ENCODE measurements at places on chromosomes 13 and 19.

- no peak for DNase-seq
Measured at GRCh38 chr13:34019870-34020269, 201.9 kb downstream of the RFC3 start.

GRCh38 chr13:84430446-84430845 is 548.2 kb upstream of the SLITRK1 start:
- DNase-seq = no peak

GRCh38 chr13:26262156-26262555 is 8.2 kb downstream of the CDK8 start:
- no peak for DNase-seq

- peak; percentile 62 for DNase-seq
Measured at GRCh38 chr13:110520431-110521295, 40.9 kb downstream of the RAB20 start.

- no peak for DNase-seq
Measured at GRCh38 chr13:94558716-94559115, 37.2 kb downstream of the TGDS start.

- no peak for DNase-seq
Measured at GRCh38 chr13:22432690-22433089, 748.1 kb upstream of the SGCG start.

DNA sequence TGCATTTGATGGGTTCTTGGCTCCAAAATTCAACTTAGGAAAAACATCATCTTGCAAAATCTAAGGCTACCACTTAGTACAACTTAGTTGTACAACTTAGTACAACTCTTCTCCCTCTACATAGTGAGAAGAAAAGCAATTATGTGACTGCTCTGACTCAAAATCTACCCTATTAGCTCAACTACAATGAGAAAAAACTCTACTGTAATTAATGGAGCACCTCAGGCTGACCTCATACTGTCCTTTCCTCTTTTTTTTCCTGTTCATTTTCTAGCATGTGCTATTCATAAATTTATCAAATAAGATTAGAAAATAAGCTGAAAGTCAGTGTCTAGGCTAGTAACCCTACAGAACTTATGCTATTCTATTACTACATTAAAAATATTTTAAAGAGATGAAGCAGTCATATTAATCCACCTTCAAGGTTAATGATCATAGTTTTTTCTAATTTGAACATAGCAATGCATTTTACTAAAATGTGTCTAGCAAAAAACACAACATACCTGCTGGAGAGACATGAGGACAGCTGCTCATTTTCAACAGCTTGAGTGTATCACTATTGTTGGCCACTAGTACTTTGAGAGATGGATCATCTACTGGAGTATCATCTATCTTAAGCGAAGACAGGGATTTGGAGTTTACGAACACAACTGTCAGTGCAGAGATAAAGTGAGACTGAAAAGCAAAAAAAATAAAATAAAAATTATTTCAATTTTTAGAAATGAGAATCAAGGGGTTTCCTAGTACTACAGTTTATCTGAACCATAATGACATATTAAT is 11.9 kb downstream of the FBXL3 start:
- DNase-seq = no peak

- no peak for DNase-seq
Measured at GRCh38 chr13:29569253-29570050, 26.0 kb downstream of the SLC7A1 start.

GRCh38 chr19:19460761-19461265 is 54.5 kb downstream of the TSSK6 start:
- peak; percentile 84 for DNase-seq

- no peak for DNase-seq
Measured at GRCh38 chr19:17347361-17347760, 10.0 kb downstream of the GTPBP3 start.

DNA sequence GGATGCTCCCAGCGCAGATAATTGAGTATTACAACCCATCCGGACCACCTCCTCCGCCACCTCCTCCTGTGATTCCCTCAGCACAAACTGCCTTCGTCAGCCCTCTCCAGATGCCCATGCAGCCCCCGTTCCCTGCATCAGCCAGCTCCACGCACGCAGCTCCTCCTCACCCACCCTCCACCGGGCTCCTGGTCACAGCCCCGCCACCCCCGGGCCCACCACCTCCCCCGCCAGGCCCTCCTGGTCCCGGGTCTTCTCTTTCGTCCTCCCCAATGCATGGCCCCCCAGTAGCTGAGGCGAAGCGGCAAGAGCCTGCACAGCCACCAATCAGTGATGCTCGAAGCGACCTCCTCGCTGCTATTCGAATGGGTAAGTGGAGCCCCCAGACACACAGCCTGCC is 78.0 kb downstream of the GPR12 start:
- no peak for DNase-seq

- no peak for DNase-seq
Measured at GRCh38 chr19:38378866-38379265, 4.5 kb downstream of the PSMD8 start.

DNA sequence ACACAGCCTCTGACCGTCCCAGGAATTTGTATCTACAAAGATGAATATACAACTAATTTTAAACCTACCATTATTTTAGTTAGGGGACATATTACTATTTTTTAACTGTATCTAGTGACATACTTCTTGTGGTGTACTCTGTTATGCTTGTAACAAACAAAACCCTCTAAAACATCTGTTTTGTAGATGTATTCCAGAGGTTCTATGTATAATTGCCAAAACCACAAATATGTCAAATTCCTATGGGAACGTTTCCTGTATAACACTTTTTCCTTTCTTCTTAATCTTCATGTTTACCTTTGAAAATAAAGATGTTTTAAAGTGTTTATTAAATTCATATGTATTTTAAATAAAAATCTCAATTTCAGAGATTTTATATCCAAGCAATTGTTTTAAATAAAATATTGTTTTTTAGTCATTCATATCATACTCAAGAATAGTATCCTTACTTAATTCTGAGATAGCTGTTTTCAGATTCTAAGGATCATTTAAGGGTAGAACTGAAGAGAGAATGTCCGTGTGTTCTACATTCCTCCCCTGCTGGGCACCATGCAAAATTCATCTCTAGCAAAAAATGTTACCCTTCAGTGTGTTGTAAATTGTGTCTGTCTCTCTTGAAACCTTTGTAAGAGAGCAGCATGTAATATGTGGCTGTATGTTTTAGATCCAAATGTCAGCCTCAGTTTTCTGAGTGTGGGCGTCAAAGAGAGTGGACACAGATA is 1327.7 kb downstream of the EFNB2 start:
- no peak for DNase-seq

- DNase-seq = peak; percentile 81
Measured at GRCh38 chr19:1445932-1446712, 3.8 kb upstream of the APC2 start.

- DNase-seq = no peak
Measured at GRCh38 chr19:33064458-33064791, 263 bp downstream of the RHPN2 start.

DNA sequence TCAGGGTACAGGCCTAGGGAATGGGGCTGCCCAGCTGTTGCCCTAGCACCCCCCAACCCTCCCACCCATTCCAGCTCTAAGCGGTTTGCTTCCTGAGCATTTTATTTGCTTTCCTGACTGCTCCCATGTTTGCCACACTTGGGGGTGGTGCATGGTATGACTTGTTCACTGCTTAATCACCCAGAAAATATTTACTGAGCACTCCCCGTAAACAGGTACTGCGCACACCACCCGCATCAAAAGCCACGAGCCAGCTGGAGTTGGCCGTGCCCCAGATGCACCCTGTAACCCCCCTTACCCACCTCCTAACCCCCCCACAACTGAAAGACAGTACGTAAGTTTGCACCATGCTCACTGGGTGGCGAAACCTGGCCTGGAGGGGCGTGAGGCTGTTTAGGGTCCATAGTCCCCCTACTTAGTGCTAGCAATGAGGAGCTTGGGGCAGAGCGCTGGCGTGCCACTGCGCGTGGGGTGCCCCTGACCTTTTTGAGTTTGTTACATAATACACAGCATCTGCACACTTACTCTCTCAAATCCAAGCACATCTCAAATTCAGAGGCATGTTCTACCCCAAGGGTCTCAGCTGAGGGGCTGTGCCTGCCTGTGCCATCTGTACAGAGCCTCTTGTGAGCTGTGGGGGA is 29.8 kb downstream of the DPF1 start:
- DNase-seq = no peak

DNA sequence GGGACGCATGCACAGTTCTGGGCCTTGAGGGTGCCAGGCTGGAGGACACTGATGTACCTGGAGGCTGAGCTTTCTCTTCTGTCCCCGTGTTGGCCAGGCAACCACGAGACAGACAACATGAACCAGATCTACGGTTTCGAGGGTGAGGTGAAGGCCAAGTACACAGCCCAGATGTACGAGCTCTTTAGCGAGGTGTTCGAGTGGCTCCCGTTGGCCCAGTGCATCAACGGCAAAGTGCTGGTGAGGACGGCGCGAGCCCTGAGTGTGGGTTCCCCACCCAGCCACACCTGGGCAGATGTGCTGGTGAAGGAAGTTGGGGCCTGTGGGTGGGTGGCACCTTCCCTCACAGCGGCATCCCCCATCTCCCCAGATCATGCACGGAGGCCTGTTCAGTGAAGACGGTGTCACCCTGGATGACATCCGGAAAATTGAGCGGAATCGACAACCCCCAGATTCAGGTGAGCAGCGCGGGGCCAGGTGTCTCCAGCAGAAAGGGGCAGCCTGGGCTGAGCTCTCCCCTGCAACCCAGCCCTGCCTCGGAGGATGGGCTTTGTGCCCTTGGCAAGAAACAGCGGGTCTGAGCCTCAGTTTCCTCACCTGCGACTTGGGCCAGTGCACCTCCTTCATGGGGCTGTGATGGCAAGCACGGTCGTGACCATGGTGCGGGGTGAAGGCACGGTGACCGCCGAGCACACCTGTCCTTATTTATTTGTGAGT is 26.2 kb downstream of the CCDC8 start:
- DNase-seq = no peak

GRCh38 chr19:42113641-42114348 is 18.5 kb downstream of the POU2F2 start:
- no peak for DNase-seq

DNA sequence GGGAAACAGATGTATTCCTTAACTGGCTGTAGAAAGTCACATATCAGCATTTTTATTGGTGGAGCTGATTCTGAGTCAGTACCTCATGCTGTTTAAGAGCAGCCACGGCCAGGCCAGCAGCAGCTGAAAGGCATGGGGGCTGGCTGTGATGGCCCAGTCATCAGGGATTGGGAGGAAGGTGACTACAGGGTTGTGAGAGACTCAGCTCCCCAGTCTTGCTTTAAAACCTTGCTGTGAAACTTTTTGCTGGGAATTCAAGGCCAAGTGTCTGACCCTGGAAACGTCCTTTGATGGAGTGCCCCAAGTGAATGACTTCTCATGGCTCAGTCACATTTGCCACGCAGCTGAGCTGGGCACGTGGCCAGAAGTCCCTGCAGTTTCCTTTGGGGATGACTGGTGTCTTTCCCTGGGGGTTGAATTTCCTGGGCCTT is 39.1 kb upstream of the RNF113B start:
- no peak for DNase-seq

- DNase-seq = no peak
Measured at GRCh38 chr13:95874286-95874685, 178.9 kb downstream of the UGGT2 start.

DNA sequence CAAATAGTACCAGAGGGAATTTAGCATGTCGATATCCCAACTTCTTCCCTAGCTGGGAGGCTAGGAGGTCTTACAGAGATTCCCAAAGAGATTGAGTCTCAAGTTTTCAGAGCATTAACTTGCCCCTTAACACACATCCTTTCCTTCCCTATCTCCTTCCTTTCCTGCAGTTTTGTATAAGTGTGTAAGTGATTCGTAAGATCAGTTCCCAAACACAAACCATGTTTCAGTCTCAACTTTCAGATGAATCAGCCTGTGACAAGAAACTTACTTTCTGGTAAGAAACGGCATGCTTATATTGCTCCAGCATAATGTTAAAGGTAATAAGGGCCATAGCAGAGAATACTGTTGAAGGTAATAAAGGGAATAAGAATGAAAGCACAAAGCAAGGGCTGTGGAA is 472.2 kb downstream of the LIG4 start:
- no peak for DNase-seq

DNA sequence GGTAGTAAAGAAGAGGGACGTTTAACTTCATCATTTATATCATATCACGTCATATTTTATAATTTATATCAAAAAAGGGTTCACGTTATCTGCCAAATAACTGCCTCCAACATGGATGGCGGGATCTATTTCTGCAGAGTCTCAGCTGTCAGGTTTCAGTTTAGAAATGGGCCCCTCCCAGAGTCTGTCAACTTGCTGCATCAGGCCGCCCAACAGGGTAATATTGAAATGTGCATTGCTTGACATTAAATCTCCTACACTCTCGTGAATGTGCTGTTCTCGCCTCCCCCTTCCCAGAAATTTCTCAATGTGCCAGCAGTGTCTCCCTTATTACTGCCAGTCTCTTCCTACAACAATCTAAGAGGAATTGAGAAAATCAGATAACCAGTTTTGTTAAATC is 96.9 kb downstream of the TRPC4 start:
- no peak for DNase-seq

- no peak for DNase-seq
Measured at GRCh38 chr13:84896128-84896527, 903.1 kb downstream of the SLITRK6 start.

DNA sequence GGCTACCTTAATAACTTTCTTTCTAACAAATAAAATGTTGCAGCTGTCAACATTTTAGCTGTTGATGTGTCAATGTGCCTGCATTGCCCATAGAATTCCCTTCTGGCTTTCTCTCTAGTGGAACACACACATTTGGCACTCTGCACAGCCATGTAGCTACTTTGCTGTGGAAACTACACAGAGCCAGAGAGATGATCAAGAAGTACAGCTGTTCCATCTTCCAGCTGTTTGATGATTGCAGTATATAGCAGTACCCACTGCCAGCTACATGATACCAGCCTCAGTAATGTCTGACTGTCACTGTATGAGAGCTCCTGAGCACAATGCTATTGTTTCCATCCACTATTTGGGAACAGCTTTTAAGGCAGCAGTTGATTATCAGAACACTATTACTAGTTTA is 843.0 kb downstream of the PCDH17 start:
- no peak for DNase-seq

DNA sequence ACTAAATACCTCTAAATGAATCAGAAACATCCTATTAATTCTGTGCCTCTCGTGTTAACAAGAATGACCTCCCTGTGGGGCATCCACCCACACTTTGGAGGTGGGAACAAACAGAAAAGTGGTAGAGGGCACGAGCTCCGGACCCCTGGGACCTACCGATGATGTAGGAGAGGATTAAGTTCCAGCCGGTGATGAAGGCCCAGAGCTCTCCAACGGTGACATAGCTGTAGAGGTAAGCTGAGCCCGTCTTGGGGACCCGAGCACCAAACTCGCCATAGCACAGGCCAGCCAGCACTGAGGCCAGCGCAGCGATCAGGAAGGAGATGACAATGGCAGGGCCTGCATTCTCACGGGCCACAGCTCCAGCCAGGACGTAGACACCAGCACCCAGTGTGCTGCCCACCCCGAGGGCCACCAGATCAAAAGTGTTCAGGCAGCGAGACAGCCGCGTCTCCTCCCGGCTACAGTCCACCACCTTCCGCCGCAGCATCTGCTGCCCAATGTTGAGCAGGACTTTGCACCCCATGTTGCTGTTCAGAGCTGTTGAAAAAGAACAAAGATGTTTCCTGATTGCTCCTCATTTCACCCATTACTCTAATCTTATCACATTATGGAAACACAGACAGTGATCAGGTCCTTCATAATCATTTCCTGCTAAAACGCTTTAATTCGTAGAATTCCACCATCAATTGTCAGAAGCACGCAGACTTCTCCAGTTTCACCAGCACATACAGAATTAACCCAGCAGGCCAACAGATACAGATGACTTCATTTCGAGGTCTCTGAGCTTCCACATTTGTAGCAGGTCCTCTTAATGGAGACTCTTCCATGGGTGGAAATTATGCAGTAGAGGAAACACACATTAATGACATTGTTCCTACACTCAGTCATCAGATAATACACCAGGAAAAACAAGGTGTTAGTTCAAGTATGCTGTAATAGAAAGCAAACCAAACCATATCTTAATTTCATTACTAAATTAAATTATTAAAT is 59.5 kb downstream of the SLC7A1 start:
- no peak for DNase-seq
